Hepatic stellate cell (primary cell): ENCODE measurements at places on chromosomes 6 and 20.

- no peak for DNase-seq
Observed at GRCh38 chr6:116012471-116012949, 48.2 kb downstream of the FRK start.

DNA sequence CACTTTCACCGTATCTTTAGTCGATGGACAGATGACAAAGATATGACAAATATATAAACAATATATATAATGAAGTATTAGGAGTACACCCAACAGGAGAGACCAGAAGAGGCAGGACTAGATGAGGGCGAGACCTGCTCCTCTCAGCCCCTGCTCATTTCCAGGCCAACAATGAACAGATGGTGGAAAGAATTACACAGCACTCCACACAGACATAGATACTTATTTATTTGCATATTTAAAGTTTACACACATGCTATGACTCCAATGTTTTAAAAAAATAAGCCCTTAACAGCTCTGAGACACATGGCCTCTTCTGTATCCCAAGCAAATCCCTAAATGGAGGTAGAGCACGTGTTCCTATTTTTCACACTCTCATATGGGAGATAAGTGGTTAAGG, 10.4 kb downstream of the FAM210B start:
- DNase-seq = no peak

DNA sequence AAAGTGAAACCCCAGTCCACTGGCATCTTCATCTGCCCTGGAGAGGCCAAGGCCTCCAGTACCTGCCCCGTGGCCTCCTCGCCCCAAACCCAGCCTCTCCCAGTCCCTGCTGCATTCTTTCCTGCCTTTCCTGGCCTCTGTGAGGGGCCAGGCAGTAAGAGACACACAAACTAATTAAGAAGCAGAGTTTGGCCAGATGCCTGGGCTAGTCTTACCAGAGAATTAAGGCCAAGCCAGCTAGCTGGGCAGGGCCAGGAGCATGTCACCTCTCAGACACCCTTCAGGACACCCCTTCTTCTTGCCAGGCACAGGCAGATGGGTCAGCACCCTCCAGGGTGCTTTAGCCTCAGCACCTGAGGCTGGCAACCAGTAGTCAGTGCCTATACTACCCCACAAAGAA, 2.4 kb downstream of the MDGA1 start:
- no peak for DNase-seq

DNA sequence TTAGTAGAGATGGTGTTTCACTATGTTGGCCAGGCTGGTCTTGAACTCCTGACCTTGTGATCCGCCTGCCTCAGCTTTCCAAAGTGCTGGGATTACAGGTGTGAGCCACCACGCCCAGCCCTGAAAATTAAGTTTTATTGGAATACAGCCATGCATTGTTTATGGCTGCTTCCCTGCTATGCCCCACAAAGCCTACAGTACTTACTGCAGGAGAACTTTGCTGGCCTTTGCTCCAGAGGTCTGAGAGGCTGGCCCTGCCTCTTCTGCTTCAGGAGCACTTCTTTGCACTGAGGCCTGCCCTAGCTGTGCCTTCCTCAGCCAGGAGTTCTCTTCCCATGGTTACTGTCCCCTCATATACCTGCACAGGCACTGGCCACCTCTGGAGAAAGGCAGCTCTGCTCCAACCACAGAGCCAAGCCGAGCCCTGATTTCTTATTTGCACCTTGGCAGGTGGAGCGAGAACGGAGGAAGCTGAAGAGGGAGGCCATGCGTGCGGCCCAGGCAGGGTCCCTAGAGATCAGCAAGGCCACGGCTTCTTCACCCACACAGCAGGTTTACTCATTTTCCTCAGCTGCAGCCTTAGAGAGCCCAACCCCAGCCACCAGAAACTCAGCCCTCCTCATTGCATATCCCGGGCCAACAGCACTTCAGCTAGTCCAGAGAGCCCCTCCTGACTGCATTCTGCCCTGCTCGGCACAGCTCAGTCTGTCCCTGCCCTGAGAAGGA, 20.8 kb downstream of the C20orf173 start:
- DNase-seq = no peak

GRCh38 chr6:11042750-11043377, 1.2 kb downstream of the ELOVL2 start:
- DNase-seq = no peak

DNA sequence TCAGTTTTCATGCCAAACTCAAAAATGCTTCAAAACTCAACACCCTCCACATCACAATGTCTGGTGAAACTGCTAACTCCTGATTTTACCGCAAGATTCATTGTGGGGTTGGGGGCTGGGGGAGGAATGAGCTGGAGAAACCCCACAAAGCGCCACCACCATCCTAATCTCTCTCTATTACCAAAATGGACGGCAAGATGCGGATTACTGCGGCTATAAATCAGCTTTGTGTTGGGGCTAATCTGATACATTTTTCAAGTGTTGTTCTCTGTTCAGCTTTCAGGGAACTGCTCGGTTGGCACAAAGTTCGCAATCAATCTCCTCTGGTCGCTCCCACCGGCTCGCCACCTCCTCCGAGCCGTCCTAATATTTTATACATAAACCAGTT, 83.7 kb downstream of the TMEM242 start:
- no peak for DNase-seq

DNA sequence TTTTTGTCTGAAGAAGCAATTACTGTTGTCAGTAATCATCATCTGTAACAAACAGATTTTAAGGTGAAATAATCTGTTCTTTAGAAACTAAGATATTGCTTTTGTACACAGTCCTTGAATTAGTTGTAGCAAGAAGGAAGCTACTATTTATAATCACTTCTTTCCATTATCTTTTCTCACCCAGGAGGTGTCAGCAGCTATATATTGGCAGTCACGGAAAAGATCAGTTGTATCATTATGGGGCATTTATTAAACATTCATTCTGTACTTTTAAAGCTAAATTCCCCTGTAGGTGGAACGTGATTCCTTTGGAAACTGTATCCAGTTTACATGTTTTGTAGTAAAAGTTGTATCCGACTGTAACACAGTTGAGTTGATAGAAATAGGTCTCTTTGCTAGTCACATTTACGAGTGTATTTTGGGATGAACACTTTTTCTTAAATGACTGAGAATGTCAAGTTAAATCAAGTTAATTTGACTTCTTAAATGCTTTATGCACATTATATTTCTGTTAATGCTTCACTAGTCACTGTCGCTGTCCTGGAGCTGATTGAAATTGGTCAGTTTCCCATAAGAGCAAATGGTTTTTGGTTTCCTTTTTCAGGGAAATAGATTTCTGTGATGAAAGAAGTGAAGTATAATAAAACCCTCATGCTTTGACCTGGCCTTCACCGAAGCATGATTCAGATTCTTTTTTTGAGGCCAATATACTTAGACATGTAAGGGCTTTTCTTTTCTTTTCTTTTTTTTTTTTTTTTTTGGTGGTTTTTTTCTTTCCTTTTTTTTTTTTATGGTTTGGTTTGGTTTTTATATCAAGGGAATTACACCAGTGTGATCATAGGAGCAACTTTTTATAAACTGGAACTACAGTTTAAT, 5.1 kb downstream of the QKI start:
- no peak for DNase-seq

GRCh38 chr6:37130704-37131103, 39.2 kb upstream of the PIM1 start:
- no peak for DNase-seq

GRCh38 chr6:76866091-76866915, 597.0 kb downstream of the HTR1B start:
- no peak for DNase-seq

- peak; percentile 40 for DNase-seq
Observed at GRCh38 chr6:17311595-17312311, 30.6 kb downstream of the RBM24 start.

DNA sequence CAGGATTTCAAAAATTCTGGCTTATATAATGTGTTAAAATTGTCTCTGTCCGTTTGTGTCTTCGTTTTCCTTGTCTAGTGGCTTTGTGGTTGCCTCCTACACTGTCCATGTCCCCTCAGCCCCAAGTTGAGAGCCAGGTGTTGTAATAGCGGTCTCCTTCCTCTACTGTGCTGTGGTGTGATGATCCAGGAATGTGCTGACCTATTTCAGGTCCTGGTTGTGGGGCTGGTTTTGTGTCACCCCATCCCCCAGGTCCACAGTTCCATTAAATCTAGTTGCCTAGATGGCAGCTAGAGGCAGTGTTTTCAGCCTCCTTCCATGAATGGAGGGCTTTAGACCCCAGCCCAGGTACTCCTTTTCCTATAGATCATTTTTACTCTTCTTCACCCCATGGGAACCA, 128.7 kb downstream of the DNAH8 start:
- no peak for DNase-seq

DNA sequence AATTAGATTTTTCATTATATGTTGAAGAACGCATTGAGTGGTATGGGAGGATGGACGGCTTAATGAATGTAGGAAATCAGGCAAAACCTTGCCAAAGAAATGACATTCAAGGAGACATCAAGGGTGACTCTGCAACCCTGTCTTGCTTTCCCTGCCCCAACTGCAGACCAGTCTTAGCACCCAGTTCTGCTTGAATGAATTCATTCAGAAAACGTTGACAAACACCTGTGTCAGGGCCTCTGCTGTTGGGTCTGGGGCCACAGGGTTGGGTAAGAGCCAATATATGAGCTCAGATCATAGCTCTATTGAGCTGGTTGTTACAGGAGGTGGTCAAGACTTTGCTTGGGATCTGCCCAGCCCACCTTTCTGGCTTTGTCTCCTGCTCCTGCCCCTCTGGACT, 7.7 kb upstream of the ASXL1 start:
- no peak for DNase-seq

DNA sequence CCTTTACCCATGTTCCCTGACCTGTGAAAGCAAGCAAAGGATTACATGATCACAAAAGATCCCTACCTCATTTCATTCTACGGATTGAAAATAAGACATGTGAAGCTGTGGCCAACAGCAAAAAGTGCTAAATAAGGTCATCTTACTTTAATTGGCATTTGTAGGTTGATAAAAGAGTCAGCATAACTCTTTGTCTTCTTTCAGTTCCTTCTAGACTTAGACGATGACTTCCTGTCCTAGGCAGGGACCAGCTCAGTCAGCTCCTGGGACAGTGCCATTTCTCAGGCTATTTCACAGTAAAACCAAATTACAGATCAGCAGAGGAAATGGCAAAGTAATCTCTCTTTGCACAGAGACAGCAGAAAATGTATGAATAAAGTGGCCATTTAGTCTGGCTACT, 480.7 kb downstream of the RFPL4B start:
- no peak for DNase-seq

DNA sequence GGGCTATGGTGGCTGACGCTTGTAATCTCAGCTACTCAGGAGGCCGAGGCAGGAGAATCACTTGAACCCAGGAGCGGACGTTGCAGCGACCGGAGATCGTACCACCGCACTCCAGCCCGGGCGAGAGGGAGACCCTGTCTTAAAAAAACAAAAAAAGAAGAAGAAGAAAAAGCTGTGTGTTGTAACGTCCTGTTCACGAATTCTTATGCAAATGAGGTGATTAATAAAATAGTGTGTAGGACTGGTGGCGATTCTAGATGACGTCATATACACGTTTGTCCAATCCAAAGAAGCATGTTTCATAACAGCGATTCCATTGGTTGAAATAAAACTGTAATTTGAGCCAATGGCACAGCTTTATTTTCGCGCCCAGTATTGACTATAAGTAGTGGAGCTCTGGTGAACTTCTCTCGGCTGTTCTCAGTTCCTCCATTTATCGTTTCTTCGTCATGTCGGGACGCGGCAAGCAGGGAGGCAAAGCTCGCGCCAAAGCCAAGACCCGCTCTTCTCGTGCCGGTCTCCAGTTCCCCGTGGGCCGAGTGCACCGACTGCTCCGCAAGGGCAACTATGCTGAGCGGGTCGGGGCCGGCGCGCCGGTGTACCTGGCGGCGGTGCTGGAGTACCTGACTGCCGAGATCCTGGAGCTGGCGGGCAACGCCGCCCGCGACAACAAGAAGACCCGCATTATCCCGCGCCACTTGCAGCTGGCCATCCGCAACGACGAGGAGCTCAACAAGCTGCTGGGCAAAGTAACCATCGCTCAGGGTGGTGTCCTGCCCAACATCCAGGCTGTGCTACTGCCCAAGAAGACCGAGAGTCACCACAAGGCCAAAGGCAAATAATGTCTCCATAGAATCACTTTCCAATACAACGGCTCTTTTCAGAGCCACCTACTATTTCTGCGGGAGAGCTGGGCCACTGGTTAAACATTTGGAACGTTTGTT, 47.0 kb downstream of the OR2B2 start:
- peak; percentile 97 for DNase-seq

DNA sequence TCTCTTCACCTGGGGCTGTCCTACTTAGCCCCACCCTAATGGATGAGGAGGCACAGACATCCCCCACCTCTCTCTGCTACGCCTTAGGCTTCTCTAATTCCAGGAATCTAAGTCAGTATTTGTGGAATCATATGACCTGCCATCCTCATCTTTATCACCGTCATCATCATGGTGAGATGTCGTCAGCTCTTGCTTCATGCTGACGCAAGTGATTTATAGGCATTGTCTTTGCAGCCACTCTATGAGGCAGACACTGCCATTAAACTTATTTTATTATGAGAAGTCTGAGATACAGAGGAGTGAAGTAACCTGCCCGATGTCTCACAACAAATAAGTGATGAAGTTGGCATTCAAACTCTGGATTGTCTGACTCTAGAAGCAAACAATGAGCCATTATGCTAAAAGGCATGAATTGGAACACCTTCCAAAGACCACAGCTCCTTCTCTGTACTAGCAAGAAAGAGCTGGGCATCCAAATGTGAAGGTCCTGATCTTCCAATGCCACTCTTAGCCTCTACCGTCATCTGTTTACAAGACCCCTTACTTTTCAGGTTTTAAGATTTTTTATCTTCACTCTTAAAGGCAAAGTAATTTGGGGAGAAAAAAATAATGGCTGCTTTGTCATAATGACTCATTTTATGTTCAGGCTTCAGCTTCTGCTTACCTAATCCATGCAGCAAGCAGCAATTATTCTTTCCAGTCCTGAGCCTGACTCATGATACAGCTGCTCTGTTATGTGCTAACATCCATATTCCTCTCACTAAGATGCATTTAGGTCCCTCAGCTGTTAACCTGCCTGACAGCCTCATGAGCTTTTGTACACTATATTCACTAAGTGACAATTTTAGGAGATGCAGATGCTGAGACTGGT, 113.7 kb upstream of the BCLAF1 start:
- DNase-seq = peak; percentile 51

GRCh38 chr20:16123623-16124022, 449.6 kb downstream of the KIF16B start:
- no peak for DNase-seq

DNA sequence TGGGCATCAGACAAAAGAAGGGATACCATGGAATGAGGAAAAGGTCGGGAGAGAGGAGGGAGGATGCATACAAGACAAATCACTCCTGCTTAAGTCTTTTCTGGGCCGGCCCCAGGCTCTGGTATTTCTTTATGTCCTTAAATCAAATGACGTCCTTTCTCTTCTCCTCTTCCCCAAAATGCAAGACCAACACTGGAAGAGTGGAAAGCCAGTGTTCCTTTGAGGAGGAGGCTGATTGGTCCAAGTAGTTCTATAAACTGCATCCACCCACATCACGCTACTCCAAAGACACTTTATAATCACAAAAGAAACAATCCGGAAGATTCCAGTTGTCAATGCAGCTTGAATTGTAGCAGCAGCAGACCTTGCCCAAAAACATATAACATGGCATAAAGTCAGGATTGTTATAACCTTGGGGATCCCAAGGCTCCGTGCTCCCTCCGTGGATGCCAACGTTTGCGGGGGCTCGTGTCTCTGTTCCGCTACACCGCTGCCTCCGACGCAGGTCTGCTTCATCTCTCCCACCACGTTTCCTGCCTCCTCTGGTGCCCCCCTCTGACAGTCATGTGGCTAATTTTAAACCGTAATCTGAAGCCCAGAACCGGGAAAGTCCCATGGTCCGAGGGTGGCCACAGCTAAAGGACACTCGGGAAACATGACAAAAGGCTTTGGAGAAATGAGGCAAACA, 47.1 kb downstream of the MCUR1 start:
- peak; percentile 51 for DNase-seq
